ENCODE measurements at places on chromosomes 1 and 21. TPM values are rescaled to one million over a fixed set of nuclear protein-coding genes. Genes with fewer than 3 reads are reported as not detected.

The CYP4A11 gene
- not detected for total RNA-seq

The SYT2 gene
- total RNA-seq, result not detected

The B3GALT2 gene
- 1.3 TPM for total RNA-seq

The MRPL24 gene
- 58.8 TPM for total RNA-seq

The ADCY10 gene
- under 0.01 TPM for total RNA-seq

The PTPRC gene
- under 0.01 TPM for total RNA-seq

The SELP gene
- not detected for total RNA-seq

- no peaks in the 10 kb centered on the region for H3K4me1 ChIP-seq
- no peaks in the 10 kb centered on the region for H3K36me3 ChIP-seq
- H3K27me3 ChIP-seq, result no peaks in the 10 kb centered on the region
- H3K27ac ChIP-seq, result no peak overlapping the region
These were observed 47.8 kb upstream of the KANK4 start for GRCh38 chr1:62367005-62367557.

- no peak overlapping the region for H3K4me3 ChIP-seq
- DNase-seq, result no peak
- H3K36me3 ChIP-seq, result no peaks in the 10 kb centered on the region
- H3K4me1 ChIP-seq, result no peaks in the 10 kb centered on the region
- no peaks in the 10 kb centered on the region for H3K27me3 ChIP-seq
- H3K27ac ChIP-seq, result no peak overlapping the region
These were observed 680.5 kb downstream of the PTPRC start for GRCh38 chr1:199319341-199319740.

DNA sequence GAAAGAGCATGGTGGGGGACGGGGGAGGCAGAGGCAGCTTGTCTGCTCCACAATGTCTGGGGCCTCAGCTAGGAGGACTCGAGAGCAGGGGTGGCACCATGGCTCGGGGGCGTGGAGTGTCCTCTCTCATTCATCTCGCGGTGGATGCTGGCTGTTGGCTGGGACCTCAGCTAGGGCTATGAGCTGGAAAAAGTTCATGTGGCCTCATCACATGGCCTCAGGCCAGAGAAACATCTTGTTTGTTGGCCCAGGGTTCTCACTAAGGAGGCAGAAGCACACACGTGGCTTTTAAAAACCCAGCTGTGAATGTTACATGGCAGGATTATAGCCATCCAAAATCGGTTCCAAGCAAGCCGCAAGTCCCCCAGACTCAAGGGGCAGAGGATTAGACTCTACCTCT, 6.2 kb upstream of the CENPS start:
- H3K27me3 ChIP-seq, result no peaks in the 10 kb centered on the region
- H3K36me3 ChIP-seq, result peaks cover 5% of the 10 kb centered on the region
- H3K4me1 ChIP-seq, result no peaks in the 10 kb centered on the region
- no peak overlapping the region for H3K4me3 ChIP-seq
- no peak overlapping the region for H3K27ac ChIP-seq
- DNase-seq, result peak; percentile 6

DNA sequence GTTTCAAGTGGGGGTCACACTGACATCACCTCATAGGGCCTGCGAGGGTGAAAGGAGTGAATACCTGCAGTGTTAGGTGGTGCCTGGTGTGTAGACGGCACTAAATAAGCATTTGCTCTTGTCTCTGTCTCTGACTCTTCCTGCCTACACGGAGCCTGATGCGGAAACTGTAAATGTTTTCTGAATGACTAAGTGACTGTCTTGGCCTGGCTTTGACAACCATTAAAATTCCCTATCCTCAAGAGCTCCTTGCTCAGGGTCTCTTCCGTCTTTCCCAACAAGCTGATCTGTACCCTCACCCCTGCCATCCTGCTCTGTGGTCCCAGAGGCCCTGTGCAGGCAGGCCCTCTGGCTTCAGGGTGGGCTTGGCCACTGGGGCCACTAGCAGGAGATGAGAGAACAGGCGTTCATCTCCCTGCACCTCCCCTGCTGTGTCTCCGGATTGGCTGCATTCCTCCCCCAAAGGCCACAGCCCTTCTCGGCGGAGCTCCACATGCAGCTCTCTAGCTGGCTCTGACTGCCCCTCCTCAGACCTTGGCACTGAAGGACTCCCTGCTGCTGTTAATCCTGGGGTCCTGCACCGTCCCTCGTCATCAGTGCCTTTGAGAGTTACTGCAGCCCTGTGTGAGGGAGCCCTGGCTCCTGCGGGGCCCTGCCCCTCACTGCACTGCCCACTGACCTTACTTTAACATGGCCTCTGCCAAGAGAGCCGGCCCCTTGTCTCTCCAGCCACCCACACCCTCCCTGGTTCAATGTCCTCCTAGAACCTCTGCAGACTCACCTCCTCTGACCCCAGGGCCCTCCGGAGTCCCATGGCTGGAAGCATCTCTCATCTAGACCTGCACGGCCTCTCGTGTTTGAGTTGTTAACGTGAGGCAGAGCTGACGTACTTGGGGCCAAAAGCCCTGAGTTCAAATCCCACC, 211.1 kb downstream of the MATN1 start:
- no peak for DNase-seq
- H3K27ac ChIP-seq, result no peak overlapping the region
- no peaks in the 10 kb centered on the region for H3K36me3 ChIP-seq
- no peak overlapping the region for H3K4me3 ChIP-seq
- no peaks in the 10 kb centered on the region for H3K4me1 ChIP-seq
- H3K27me3 ChIP-seq, result no peaks in the 10 kb centered on the region

DNA sequence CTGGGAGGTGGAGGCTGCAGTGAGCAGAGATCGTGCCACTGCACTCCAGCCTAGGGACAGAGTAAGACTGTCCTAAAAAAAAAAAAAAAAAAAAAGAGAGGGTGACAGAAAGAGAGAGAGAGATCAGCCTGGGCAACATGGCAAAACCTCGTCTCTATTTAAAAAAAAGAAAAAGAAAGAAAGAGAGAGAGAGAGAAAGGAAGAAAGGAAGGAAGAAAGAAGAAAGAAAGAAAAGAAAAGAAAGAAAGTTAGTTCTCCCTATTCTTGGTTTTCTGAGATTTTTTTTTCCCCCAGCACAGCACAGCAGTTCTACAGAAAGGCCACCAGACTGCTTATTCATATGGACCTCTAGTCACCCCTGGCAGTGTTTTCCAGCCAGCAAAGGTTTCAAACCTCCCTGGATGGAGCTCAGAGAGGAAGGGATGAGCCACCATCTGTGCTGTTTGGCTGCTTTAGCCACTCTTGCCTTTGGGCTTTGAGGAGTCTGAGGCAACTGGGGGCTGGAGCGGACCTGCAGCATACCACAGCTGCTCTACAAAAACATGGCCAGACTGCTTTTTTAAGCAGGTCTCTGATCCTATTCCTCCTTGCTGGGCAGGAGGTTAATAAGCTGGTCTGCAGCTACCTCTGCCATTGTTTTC, 10.6 kb downstream of the S100A6 start:
- H3K4me3 ChIP-seq, result no peak overlapping the region
- H3K27ac ChIP-seq, result no peak overlapping the region
- H3K36me3 ChIP-seq, result no peaks in the 10 kb centered on the region
- peak; percentile 43 for DNase-seq
- H3K4me1 ChIP-seq, result peaks cover 2% of the 10 kb centered on the region
- no peaks in the 10 kb centered on the region for H3K27me3 ChIP-seq

- H3K4me1 ChIP-seq, result no peaks in the 10 kb centered on the region
- H3K27me3 ChIP-seq, result no peaks in the 10 kb centered on the region
- H3K36me3 ChIP-seq, result no peaks in the 10 kb centered on the region
- H3K27ac ChIP-seq, result no peak overlapping the region
These were observed 10.2 kb downstream of the CREG1 start for GRCh38 chr1:167543199-167543990.

DNA sequence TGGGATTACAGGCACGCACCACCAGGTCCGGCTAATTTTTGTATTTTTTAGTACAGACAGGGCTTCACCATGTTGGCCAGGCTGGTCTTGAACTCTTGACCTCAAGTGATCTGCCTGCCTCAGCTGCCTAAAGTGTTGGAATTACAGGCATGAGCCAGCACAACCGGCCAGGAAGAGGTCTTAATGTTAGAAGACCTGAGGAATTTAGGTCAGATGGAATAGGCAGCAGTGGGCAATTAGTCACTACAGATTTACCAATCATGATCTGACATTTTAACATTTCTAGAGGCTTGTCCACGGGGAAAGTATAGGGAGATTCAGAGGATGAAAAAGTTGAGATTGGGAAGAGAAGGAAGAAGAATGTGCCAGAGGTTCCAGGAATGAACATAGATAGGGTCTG, 8.9 kb upstream of the APP start:
- H3K36me3 ChIP-seq, result no peaks in the 10 kb centered on the region
- H3K4me3 ChIP-seq, result no peak overlapping the region
- DNase-seq, result no peak
- no peaks in the 10 kb centered on the region for H3K27me3 ChIP-seq

- no peaks in the 10 kb centered on the region for H3K36me3 ChIP-seq
- peak; percentile 29 for DNase-seq
- H3K27ac ChIP-seq, result no peak overlapping the region
- H3K4me1 ChIP-seq, result no peaks in the 10 kb centered on the region
- H3K27me3 ChIP-seq, result no peaks in the 10 kb centered on the region
These were observed 48.4 kb upstream of the DNAJC6 start for GRCh38 chr1:65260851-65261473.

DNA sequence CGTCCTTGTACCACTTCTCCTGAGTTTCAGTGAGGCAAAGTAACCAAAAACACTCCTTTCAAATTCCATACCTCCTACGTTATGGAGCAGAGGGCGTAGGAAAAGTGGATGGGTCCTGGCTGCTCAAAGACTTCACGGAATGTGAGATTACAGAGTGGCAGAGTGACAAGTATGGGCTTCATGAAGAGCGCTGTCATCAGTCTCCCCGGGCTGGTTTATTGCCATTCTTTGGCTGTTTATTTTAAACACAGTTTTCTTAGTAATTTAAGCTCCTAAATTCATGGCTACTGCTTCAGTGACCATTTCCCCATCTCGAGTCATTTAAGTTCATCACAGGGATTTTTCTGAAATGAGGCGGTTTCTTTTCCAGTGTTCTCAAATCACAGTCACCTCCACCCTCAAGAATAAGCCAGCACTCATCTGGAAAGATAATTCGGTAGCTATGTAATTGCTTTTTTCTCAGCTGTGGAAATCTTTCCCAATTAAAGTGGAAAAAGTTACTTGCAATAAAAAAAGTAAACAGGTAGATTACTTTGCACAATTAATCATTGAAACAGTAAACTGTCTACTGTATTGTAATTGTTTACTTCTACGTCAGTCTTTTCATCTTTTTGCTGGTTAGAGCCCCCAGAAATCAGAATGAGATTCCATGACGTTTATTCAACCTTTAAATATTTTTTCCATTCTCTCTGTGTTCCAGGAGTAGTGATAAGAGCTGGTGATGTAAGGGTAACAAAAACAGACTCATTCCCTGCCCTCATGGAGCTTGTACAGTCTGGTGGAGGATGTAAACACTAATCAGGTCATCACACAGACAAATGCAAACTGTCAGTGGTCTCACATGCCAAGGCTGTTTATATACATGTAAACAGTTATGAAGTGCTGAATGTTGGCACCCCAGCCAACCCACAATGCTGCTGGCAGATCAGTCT, 3.0 kb upstream of the SMYD2 start:
- no peak overlapping the region for H3K27ac ChIP-seq
- peaks cover 3% of the 10 kb centered on the region for H3K27me3 ChIP-seq
- H3K4me1 ChIP-seq, result peaks cover 2% of the 10 kb centered on the region
- peak; percentile 53 for DNase-seq

DNA sequence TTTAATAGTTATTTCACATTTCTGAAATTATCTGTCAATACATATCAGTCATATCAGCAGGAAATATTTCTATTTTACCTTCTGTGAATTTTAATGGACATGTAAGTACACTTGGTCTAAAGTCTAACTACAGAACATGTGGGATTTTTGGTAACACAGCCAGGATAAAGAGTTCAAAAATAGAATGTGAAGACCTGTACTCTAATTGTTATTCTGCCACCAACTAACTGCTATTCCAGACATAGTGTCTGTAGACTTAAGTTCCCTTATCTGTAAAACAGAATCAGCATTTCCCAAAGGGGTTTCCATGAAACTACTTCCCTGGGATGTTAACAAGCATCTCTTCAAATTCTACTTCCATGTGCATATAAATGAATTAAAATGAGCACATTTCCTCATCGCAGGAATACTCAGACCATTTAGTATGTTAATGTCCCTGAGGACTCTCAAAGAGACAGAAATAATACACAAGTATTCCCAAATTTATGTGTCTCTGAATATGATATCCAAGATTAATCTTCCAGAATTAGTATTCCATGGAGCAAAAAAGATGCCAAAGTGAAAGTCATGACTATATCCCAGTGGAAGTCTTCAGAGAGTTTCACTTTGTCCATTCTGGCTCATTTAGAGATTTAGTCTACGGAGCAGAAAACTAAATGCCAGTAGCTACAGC, 325.6 kb downstream of the NEGR1 start:
- no peaks in the 10 kb centered on the region for H3K36me3 ChIP-seq
- DNase-seq, result no peak
- no peak overlapping the region for H3K4me3 ChIP-seq
- H3K4me1 ChIP-seq, result no peaks in the 10 kb centered on the region

GRCh38 chr1:34070201-34070836, 94.7 kb downstream of the CSMD2 start:
- no peak for DNase-seq
- H3K36me3 ChIP-seq, result no peaks in the 10 kb centered on the region
- no peaks in the 10 kb centered on the region for H3K27me3 ChIP-seq
- no peak overlapping the region for H3K4me3 ChIP-seq
- H3K4me1 ChIP-seq, result peaks cover 7% of the 10 kb centered on the region
- H3K27ac ChIP-seq, result no peak overlapping the region

DNA sequence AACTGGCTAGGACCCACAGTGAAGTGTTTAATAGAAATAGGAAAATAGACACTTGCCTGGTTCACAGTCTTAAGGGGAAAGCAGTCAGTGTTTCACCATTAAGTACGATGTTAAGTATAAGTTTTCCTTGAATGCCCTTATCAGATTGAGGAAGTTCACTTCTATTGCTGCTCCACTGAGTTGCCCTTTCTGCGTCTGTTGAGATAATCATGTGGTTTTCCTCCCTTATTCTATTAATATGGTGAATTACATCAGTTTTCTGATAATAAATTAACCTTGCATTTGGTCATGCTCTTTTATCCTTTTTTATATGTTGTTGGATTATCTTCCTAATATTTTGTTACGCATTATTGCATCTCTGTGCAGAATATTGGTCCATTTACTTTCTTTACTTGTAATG, 21.4 kb downstream of the UTS2 start:
- H3K4me3 ChIP-seq, result no peak overlapping the region
- no peaks in the 10 kb centered on the region for H3K4me1 ChIP-seq
- no peaks in the 10 kb centered on the region for H3K27me3 ChIP-seq
- DNase-seq, result no peak

DNA sequence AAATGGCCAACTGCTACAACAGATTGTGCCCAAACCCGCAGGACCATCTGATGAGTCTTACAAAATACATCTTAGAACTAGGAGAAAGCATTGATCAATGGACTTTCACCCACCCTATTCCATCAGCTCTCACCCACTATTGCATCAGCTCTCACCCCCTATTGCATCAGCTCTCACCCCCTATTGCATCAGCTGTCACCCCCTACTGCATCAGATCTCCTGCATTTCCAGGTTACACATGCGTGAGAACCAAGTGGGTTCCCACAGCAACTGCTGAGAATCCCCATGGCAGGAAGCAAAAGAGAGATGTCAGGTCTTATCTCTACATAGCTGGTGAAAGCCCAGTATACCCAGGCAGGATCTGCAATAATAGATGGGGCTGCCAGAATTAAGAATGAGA, 533.5 kb downstream of the LTN1 start:
- no peak overlapping the region for H3K27ac ChIP-seq
- peaks cover 3% of the 10 kb centered on the region for H3K4me1 ChIP-seq
- no peaks in the 10 kb centered on the region for H3K27me3 ChIP-seq
- H3K36me3 ChIP-seq, result no peaks in the 10 kb centered on the region
- DNase-seq, result peak; percentile 42

All from fibroblast of lung (primary cell).